A172 (cell line): ENCODE measurements at places on chromosomes 3 and 15. TPM values are rescaled to one million over a fixed set of nuclear protein-coding genes. Genes with fewer than 3 reads are reported as not detected.

- no peak for DNase-seq
Observed at GRCh38 chr3:55497250-55497649, 10.1 kb upstream of the WNT5A start.

GRCh38 chr3:154552338-154552737, 122.3 kb upstream of the GPR149 start:
- no peak for DNase-seq

- DNase-seq = no peak
Observed at GRCh38 chr3:99805160-99805559, 12.5 kb upstream of the CMSS1 start.

DNA sequence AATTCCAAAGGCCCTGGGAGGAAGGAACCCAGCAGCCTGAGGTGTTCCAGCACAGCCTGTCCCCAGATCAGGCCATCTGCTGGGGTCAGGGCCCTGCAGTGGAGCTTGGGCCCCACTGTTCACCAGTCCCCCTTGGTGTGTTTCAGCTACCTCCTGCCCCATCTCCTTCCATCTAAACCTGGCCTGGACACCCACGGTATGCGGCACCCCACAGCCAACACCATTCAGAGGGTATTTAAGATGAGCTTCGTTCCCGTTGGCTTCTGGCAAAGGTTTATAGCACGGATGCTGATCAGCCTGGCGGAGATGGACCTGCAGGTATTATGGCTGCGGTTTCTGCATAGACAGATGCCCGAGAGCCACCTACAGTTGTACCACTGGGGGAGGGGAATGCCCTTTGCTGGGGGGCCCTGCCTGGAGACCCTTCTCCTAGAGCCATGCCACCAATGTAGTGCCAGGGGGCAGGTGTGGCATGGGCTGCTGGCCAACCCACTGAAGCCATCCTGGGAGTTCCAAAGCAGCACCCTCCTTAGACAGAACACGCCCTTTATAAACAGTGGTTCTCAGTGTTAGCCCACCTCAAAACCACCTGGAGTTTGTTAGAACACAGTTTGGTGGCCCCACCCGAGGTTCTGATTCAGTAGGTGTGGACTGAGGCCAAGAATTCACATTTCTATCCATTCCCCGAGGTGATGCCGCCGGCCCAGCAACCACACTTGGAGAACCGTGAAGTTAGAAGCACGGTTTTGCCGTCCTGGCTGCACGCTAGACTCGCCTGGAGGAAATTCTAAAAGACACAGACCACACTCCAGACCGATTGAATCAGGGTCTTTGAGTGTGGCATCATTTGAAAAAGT, 126.9 kb downstream of the LRRK1 start:
- no peak for DNase-seq

GRCh38 chr3:186998937-186999368, 68.6 kb downstream of the ST6GAL1 start:
- no peak for DNase-seq

DNA sequence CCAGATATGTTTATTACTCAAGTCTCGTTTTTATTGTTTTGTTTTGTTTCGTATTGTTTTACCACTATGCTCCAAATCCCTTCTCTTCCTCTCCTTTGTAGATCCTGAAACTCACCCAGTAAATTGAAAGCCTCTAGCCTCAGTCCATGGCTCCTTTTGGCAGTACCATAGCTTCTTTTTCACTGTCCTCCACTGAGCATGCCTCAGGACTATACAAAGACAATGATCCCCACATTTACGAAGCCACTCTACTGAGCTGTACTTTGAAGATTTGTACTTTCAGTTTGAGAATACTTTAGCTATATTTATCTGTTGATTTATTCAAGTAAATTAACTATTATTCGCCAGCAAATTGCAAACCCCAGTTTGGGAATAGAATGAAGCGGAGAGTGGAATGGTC, 159.1 kb upstream of the SLITRK3 start:
- no peak for DNase-seq

GRCh38 chr3:112345681-112346080, 12.7 kb downstream of the CD200 start:
- DNase-seq = no peak

DNA sequence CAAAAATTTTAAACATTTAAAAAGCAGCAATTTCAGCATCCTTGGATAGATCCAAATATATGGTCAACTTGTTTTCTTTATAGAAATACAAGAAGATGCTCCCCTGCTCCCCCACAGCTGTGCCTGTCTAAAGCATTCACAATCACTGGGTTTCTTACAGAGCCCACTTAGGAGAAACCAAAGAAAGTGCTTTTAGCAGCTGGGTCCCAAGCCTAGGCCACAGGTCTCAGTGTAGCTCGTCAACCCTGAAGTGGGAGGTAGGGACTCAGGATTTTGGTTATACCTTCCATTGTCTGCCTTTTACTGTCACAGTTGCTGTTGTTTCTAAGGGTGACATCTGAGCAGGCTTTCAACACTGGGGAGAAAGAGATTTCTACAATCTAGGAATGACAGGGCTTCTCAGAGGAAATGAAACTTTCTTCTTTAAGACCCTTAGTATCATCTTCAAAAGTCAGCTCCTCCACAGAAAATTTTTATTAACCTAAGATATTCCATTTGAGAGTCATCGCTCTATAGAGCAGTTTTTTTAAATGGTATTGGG, 199.3 kb upstream of the CMC1 start:
- no peak for DNase-seq

DNA sequence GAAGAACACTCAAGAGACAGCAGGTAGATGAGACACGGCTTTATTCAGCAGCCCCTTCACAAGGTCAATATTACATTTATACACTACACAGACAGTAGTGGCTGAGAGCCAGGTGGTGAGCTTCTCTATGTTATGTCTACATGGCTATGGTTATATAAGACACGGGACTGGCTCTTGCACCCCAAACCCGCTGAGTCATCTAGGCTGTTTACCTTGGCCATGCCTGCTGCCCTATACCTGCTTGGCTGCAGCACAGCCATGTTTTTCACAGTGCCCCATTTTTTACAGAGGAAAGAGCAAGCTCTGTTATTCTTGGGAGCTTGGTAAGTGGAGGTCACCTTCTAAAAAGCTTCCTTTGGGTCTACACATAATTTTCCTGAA, 231.6 kb downstream of the IGSF11 start:
- no peak for DNase-seq

DNA sequence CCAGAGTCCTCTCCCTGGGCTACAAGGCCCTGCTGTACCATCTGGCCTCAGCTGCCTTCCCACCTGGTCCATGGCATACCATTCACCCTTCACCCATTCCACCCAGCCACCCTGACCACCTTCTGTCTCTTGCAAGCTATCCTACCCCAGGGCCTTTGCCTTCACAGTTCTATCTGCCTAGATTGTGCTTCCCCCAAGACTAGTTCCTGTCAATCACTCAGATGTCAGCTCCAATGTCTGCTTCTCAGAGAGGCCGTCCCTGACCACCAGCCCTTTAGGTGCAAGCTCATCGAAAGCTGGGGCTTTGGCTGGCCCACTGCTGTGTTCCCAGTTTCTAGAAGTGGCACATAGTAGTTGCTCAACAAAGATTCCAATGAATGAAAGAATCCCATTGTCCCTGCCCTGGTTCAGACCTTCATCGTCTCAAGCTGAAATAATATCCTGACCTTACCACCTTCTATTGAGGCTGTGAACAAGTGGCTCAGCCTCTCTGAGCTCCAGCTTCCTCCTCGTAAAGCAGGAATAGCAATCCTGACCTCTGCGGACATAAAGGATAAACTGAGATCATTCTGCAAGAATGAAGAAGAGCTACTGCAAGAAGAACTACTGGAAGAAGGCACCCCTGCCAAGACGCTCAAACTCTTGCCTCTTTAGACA, 15.8 kb downstream of the EFCAB12 start:
- no peak for DNase-seq

MYL3 gene
- total RNA-seq = 0.57 and 1.3 TPM in 2 replicates

MORC1 gene
- not detected in 2 replicates for total RNA-seq

PLS1 gene
- total RNA-seq = 6.6 and 7.0 TPM in 2 replicates

MAP1A gene
- total RNA-seq = 45.0 and 53.1 TPM in 2 replicates

TGM5 gene
- total RNA-seq = 0.14 TPM in 1 of 2 replicates, not detected in the other

FRMD4B gene
- total RNA-seq = 1.2 and 1.6 TPM in 2 replicates

RLBP1 gene
- not detected in 2 replicates for total RNA-seq

HGD gene
- total RNA-seq = 0.07 TPM in 1 of 2 replicates, not detected in the other

DUT gene
- 125 and 148 TPM in 2 replicates for total RNA-seq
